ENCODE measurements at places on chromosomes 1 and 21. TPM values are rescaled to one million over a fixed set of nuclear protein-coding genes. Genes with fewer than 3 reads are reported as not detected.

Gene FMN2
- total RNA-seq = not detected

Gene HOOK1
- 14.0 TPM for total RNA-seq

Gene ZNF683
- total RNA-seq = 0.27 TPM

Gene SH2D2A
- 186 TPM for total RNA-seq

Gene CSF1
- total RNA-seq = 24.9 TPM

Gene S100A16
- total RNA-seq = not detected

Gene SPRR2E
- total RNA-seq = not detected

Gene PPFIA4
- total RNA-seq = 20.8 TPM

Gene CTSS
- 38.9 TPM for total RNA-seq

Gene SPRR1A
- total RNA-seq = not detected

Gene GNAT2
- total RNA-seq = 0.91 TPM

Gene NTMT2
- total RNA-seq = not detected

DNA sequence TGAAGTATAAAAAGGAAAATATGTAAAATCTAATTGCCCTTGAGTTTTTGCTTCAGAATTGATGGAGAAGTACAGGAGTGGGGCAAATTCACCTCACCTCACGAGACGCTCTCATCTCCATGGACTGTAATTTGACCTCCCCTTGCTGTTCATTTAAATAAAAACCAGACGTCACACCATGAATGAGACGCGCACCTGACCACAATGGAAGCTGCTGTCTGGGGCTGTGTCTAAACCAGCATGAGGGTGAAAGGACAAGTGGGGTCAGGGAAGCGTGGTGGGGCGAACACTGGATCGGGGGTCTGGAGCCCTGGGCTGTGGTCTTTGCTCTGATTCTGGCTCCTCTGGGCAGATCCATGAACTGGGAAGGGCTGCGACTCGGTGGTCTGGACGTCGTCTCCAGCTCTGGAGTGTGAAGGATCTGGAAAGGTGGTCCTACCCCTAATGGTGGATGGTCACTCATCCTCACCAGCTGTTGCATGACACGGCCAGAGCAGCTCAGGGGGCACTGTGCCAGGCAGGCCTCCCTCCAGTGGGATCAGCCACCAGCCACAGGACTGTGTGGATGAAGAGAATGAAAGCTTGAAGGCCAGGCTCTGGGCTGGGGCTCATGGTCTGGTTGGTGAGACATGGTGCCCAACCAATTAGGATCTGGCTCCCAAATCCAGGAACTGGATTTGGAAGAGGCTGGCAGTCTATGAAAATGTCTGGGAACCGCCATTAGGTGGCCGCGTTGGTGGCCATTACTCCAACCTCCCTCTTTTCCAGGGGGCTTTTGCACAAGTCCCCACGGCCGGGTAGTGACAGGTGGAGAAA is 728.6 kb downstream of the PTPRU start:
- no peak for DNase-seq

GRCh38 chr1:13753636-13754402 is 53.8 kb downstream of the PRDM2 start:
- no peak for DNase-seq

DNA sequence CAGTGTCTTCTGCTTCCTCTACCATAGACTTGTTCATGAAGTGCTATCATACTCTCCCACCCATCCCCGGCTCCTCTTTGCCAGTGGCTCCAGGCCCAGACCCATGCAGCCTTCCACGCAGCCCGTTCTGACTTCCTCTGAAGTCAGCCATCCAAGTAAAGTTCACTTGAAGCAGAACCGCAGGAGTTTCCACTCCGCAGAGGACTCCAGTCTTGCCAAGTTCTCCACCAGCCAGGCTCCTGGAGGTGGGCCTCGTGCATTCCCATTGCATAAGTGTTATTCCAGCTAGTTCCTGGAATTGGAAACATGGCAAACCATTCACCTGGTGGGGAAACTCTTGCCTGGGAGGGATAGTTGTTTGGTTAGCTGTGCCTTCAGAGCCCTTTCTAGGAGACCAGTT is 185.1 kb downstream of the PLPP3 start:
- no peak for DNase-seq

DNA sequence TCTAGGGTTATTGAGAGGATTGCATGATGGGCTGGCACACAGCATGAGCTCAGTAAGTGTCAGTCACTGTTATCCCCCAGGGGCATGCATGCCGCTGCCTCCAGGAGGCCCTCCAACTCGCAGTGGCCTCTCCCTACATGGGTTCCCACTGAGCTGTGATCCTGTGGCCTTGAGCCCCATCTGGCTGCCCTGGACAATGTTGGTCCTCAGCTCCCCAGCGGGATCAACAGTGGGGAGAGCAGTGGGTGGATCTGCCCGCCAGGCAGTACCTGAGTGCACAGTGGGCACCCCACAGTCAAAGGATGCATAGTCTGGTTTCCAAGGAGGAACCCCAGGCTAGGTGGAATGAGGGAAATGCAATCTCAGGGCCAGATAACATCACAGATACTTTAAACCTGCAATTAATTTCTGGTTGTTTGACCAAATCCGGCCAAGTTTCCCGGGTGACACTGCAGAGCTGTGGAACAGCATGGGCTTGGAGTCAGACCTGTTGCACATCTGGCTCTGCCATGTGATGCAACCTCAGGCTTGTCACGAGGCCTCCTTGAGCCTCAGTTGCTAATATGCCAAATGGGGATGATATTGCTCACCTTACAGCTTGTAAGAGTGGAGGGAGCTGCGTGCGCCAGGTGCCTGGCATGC is 9.3 kb downstream of the PADI3 start:
- DNase-seq = no peak

GRCh38 chr21:27269644-27270043 is 302.8 kb upstream of the ADAMTS5 start:
- no peak for DNase-seq

- DNase-seq = no peak
Measured at GRCh38 chr1:178094739-178095645, 1.1 kb downstream of the RASAL2 start.

DNA sequence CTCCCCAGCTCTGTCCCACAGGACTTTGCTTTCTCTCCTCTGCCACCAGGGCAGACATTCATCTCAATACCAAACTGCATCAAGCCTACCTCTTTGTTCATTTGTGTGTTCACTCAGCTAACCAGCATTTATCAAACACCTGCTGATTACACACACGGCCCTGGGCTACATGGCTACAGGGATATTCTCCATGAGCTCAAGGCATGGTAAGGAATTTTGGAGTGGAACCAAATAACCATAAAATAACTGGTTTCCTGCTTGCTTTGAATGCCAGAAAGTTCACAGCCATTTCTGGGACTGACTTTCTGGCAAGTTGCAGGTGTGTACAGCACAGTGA is 54.6 kb downstream of the LDLRAD2 start:
- DNase-seq = no peak

- DNase-seq = no peak
Measured at GRCh38 chr1:99768104-99768503, 1.7 kb upstream of the FRRS1 start.

- no peak for DNase-seq
Measured at GRCh38 chr1:27218736-27219135, 15.7 kb upstream of the WDTC1 start.

DNA sequence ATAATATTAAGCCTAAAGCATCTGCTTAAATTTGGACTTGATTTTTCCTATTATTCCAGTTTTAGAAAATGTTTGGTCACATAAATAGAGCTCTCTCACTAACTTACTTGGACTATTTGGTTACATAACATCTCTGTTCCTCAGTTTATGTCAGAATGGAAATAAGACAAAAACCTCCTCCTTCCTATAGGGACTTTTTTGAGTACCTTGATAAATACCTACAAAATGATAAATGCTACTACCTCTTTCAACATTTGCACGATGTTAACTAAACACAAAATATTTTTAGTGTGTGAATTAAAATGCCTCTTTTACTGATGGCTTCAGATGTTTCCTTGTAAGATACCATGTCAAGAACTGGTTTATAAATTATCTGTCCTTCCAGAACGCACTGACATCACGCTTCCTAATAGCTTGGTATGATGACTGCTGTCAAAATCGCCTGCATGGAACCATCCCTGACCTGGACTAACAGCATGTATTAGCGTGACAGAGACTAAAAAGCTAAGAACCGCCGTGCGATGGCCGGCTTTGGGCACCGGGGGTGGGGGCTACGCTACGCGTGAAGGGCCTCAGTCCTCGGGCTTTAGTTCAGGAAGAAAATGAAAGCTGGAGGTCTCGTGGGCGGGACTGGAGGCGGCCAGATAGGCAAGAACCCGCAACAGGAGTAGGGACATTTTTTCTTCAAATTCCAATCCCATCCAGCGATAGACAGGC is 133.2 kb upstream of the BARHL2 start:
- DNase-seq = no peak

GRCh38 chr21:36877741-36878140 is 88.7 kb downstream of the HLCS start:
- DNase-seq = no peak

DNA sequence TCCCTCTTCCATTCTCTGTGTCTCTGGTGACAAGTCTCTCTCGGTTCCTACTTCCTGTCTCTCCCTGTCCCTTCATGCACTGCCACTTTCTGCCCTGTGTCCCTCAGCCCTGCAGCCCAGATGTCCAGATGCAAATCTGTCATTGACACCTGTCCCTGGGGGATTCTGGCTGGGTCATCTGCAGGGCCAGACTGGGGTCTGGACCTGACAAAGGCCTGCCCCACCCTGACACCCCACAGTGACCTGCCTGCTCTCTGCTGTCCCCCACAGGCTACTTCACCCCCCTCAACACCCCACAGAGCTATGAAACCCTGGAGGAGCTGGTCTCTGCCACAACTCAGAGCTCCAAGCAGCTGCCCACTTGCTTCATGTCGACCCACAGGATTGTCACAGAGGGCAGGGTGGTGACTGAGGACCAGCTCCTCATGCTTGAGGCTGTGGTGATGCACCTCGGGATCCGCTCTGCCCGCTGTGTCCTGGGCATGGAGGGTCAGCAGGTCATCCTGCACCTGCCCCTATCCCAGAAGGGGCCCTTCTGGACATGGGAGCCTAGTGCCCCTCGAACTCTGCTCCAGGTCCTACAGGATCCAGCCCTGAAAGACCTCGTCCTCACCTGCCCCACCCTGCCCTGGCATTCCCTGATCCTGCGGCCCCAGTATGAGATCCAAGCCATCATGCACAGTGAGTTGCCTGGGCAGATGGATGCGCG is 7.2 kb downstream of the THEMIS2 start:
- no peak for DNase-seq

DNA sequence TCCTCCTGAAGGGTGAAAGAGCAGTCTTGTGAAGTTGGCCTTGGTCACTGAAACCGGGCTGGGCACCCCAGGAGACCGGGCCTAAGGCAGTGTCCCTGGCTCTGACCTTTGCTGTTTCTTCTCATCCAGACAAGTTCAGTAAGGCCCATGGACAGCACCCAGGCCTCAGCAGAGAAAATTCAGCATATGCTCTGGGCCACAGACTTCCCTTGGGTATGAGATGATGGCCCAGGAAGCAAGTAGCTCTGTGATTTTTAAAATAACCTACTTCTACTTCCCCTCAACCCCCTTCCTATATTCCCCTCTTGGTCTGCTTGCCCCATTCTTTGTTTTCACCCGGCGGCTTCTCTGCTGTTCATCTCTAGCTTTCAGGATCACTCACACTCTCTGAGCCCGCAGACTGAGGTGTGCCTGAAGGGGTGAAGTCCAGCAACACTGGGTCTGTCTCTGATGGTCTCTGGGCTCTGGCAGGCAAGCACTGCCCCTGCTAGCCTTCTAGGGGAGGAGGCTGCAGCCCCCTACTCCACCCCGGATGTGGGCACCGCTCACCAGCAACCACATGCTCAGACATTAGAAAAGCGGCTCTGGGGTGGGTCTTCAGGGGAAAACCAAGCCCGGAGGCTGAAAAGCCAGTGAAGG is 2.9 kb upstream of the GPR25 start:
- no peak for DNase-seq

DNA sequence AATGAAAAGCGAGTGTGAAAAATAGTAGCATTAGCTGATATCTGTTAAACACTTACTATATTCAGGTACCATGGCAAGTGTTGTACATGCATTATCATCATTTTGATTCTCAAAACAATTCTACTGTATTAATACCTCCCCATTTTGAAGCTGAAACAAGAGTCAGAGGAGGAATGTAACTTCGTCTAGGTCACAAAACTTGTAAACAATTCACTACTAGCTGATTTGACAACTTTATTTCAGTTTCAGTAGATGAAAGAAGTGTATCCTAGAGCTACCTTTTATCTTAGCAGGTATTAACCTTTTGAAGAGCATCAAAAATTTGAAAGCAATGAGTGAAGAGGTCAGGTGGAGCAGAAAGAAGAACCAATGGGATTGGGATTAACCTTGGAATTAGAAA is 1.6 kb downstream of the CD84 start:
- no peak for DNase-seq

DNA sequence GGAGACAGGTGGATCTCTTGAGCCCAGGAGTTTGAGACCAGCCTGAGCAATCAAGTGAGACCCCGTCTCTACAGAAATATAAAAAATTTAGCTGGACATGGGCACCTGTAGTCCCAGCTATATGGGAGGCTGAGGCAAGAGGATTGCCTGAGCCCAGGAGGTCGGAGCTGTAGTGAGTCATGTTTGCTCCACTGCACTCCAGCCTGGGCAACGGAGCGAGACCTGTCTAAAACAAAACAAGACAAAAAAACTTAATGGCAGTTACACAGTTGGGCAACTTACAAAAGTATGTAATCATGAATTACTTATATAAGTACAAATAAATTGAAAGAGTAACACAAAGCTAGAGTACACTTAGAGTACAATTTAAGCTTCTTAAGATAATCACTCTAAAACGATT is 25.2 kb downstream of the RC3H1 start:
- DNase-seq = no peak

- no peak for DNase-seq
Measured at GRCh38 chr1:80217377-80217986, 1211.0 kb upstream of the ADGRL4 start.

DNA sequence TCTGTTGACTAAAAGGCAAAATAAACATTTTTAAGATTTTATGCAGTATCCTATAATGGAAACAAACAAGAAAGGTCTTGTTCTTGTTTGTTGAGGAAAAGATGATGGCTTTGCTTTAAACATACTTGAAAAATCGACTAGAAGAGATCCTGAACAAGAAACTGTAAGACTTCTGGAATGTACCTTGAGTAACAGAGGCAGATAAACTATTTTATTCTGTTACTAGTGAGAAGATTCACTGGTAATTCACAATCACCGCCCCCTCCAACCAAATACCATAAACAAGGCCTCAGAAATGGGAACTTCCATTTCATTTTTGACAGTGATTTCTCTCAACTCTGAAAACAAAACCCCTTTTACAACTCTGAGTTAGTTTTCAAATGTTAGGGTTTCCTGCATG is 18.1 kb downstream of the TSEN15 start:
- DNase-seq = no peak
